ENCODE measurements at places on chromosomes 2 and 18.

- DNase-seq: no peak
Measured at GRCh38 chr2:11901351-11902069, 155.1 kb downstream of the LPIN1 start.

- DNase-seq: no peak
Measured at GRCh38 chr2:136127356-136127755, 9.4 kb upstream of the CXCR4 start.

DNA sequence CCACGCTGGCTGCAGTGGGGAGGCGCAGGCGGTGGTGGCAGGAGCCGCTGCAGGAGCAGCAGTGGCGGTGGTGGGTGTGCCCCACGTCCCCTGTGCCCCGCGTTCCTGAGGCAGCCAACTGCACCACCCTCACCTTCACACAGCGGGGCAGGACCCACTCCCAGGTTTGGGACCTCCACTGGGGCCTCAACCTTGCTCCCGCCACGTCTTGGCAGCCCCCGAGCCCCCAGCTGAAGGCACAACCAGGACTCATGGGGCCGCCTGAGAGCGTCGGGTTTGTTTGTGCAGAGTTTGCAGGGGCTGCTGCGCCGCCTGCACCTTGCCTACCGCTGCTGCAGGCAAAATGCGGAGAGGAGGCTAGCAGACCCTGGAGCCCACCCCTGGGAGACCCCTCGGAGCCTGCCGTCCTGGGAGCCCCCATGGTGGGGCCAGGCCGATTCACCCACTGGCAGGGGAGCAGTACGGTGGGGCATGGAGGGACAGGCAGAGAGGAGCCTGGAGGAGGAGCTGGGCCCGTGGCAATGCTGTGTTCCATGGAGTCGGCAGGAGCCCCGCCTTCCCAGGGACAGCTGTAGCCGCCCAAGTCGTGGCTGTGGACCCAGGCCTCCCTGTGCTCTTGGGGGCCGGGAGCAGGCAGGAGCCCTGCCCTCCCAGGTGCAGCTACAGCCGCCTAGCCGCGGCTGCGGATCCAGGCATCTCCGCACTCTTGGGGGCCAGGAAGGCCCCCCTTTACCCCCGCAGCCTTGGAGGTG lies 14.7 kb upstream of the EML6 start:
- DNase-seq: no peak

DNA sequence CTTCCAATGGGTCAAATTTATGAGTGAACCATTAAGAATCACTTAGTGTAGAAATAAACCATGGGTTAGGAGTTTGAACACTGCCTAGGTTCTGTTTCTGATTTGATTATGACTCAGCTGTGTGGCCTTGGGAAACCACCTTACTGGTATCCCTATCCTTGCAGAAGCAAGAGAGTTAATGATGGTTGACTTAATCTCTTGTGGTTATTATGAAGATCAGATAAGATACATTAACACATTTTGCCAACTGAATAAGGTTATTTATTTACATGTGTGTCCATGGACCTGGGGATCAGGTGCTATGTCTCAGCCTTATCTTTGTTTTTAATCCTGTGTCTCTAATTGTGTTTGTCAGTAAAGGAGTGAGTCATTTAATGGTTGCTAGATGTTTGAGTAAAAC lies 5.4 kb upstream of the KCNJ13 start:
- DNase-seq: peak; percentile 12

GRCh38 chr2:161230959-161231358 lies 70.7 kb downstream of the TANK start:
- no peak for DNase-seq

DNA sequence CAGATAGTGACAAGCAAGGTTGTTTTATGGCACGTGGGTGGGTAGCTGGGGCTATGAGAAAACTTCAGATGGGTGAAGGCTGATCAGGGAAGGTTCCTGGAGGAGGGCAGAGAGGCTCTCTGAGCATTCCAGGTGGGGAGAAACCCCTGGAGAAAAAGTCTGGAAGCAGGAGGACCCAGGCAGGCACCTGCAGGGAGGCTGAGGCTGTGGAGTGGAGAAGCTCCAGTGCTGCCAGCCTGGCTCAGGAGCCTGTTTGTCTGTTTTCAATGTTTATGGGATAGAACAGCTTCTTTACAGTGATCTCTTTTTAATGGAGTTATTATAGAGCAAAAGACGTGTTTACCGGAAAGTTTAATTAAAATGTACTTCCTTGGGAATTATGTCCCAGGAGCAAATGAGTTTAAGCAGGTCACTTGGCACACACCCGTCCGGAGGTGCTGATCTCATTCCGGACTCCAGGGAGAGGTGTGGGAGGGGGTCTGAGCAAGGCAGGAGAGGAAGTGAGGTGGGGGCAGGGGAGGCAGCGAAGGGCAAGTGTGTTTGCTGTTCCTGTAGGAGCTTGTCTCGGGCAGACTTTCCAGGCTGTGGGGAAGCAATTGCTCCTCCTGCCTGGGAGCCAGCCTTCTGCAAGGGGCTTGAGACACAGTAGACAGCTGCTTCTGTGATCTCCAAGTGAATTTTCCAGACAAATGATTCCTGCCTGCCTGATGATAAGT lies 239.5 kb downstream of the MYCN start:
- DNase-seq: no peak

- DNase-seq: no peak
Measured at GRCh38 chr2:44616667-44617155, 255.0 kb downstream of the CAMKMT start.

GRCh38 chr2:41933585-41934320 lies 114.1 kb upstream of the PKDCC start:
- peak; percentile 94 for DNase-seq

GRCh38 chr2:241074901-241075540 lies 27.1 kb downstream of the MTERF4 start:
- DNase-seq: no peak

Data from fibroblast of skin of left biceps (primary cell).